ENCODE measurements at places on chromosomes 11 and 22.

DNA sequence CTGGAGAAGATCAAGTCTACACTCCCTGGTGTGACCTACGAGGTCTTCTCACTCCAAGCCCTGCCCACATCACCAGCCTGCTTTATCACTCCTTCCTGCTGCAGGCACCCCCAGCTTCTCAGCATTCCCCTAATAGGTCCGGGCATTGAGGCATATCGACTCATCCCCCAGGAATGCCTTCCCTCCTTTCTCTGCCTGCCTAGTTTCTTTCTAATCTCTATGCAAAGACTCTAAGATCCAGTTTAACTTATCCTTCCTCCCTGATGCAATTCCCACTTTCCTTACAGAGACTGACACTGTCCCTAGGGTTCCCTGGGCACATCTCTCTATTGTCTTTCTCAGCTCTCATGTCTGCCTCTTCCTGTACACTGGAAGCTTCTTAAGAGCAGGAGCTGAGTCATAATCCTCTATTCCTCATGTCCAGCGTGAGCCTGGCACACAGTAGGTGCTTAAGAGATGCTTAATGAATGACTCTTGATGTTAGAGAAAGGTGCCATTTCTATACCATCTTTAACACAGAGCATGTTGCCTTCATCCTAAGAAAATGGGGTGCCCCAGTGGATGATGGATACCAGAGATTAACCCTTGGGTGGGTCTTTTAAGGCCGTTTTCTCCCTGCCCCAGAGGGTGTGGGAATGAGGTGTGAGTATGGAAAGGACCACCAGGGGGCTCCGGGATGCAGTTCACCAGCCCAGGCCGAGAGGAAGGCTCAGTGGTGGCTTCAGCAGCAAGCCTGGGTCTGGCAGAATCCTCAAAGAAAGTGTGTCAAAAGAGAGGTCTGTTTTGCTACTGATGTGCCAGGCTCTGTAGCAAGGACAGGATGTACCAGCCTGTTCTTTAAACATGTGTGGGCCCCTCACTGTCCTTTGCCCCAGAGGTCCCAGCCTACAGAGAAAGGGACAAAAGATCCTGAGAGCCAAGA lies 34.7 kb downstream of the PARVA start:
- peak; percentile 79 for DNase-seq

- no peak for DNase-seq
Observed at GRCh38 chr11:12460466-12460865, 83.1 kb downstream of the PARVA start.

GRCh38 chr22:43411040-43411868 lies 560 bp upstream of the MPPED1 start:
- no peak for DNase-seq

DNA sequence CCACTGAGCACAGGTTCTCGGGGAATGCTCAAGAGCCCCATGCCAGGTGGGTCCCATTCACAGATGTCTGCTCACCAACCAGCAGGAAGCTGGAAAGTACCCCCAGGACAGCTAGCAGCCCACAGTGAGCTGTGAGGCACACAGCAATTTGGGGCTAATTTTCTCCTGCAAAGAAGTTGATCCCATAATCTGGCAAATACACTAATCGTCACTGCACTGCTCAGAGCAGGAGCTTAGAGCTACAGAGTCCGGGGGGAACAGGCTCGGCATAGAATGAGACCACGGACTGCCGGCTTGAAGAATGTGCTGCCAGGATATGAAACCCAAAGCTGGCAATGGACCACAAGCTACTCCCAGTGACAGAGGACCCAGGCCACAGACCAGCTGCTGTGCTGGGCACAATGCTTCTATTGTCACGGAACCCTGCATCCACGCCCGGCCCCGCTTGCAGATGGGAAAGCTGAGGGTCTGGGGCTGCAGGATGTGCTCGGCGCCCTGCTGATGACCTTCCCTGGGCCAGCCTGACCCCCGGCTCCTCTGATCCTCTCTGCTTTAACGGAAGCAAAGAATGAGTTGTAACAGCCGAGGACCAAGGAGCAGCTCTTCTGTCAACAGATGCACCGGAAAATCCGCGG lies 239.7 kb downstream of the CTTN start:
- peak; percentile 50 for DNase-seq

Measured in neural crest cell (in vitro differentiated cells).